ENCODE measurements at places on chromosomes 2 and 18.

DNA sequence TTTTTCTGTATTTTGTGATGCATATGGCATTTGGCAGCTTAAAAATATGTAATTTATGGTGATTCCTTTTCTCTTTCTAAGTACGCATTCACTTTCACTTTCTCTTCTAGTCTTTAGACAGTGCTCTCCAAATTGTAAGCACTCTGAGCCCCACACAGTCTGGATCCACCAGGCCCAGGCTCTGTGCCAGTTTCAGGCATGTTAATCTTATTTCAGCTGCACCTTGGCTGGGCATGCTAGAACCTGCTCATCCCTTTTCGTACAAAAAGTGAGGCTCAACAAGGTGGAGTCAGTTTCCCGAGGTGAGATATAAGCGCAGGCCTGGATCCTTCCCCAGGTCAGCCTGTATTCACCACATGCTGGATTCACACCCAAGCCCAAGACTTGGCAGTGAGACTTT lies 203.9 kb downstream of the MTX2 start:
- no peak for DNase-seq

- DNase-seq, result no peak
Observed at GRCh38 chr2:26139269-26140183, 33.4 kb upstream of the GAREM2 start.

GRCh38 chr18:62324181-62324828 lies 805 bp upstream of the TNFRSF11A start:
- no peak for DNase-seq

GRCh38 chr18:57131782-57132181 lies 15.1 kb upstream of the BOD1L2 start:
- no peak for DNase-seq

DNA sequence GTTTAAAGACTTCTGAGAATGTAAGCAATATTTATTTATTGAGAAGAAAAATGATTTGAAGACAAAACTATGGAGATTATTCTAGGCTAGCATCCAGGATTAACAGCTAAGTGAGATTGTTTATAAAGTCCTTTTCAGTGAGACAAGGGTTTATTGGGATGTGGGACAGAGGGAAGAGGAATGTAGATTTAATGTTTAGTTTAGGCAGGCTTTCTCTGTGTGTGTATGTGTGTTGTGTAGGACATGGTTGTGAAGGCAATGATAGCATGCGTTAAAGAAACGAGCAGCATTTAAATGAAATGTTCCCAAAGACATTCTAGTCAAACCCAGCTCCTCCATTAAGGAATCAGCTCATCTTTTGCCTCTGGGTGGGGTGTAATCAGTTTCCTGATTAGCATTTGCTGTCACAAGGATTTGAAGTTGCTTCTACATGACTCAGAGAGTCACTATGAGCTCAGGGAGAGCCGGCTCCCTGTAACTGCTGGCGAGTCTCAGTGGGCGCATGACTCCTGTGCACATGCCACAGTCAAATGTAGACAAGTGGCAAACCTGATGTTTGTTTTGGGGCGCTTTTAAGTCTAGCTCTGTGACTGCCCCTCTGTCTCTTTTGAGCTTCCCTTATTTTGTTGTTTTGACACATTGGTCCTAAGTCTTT lies 442.2 kb upstream of the CELF4 start:
- DNase-seq, result no peak

- no peak for DNase-seq
Observed at GRCh38 chr2:37854676-37855282, 70.3 kb upstream of the RMDN2 start.

Measured in stimulated activated CD4-positive, alpha-beta T cell treated with anti-CD3 and anti-CD28 coated beads, TNF-alpha, amount 100 ng/mL, for 24 hours (primary cell).